ENCODE measurements at places on chromosomes 5 and 9. TPM values are rescaled to one million over a fixed set of nuclear protein-coding genes. Genes with fewer than 3 reads are reported as not detected.
A peak's percentile ranks its signal among the peaks of the same experiment; 100 is the strongest.

Gene PCDHB11
- 2.1 TPM for total RNA-seq

GRCh38 chr9:100671898-100672297 lies 94.0 kb downstream of the CAVIN4 start:
- no peak for DNase-seq

GRCh38 chr5:90056911-90057705 lies 352.4 kb downstream of the CETN3 start:
- no peak for DNase-seq

- no peak for DNase-seq
Observed at GRCh38 chr5:14775857-14776256, 95.7 kb downstream of the ANKH start.

- DNase-seq = peak; percentile 53
Observed at GRCh38 chr9:36903541-36904435, 130.3 kb downstream of the PAX5 start.

All from ureter (tissue), 1 donor.